ENCODE measurements at places on chromosomes 4 and X.

- DNase-seq: no peak
Observed at GRCh38 chr4:35565640-35566039, 678.7 kb downstream of the ARAP2 start.

- no peak for DNase-seq
Observed at GRCh38 chrX:13029887-13030771, 14.3 kb downstream of the FAM9C start.

GRCh38 chrX:112812741-112813140 lies 27.9 kb downstream of the AMOT start:
- no peak for DNase-seq

DNA sequence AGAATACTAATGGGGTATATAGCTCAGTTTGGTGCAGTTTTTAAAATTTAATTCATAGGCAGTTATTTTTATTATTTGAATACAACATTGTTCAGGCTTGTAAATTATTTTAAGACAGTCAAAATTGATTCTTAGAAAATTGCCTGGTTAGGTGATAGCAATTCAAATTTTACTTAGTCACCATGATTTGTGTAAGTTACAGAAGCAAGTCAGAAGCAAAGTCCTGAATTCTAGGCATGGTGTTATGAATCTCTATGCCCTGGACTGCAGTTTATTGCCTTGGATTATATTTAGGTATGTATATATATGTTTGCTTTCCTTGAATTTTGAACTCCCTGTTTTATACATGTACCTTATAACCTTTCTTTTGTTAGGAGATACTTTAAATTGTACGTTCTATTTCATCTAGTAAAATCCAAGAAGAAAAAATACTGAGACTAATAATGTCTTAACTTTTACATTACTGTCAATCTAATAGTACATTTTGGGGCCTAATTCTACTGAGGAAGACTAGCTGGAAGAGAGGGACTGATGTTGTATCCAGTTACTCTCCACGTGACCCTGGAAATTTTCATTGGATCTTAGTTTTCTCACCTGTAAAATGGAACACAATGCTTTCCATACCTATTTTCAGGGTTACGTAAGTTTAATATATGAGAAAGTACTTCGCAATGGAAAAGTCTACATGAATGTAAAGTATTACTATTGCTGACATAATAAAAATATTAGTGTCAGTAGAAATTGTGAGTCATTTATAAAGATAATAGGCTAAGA lies 25.1 kb downstream of the RAPGEF2 start:
- no peak for DNase-seq

GRCh38 chr4:79516114-79516513 lies 108.1 kb upstream of the GK2 start:
- no peak for DNase-seq

DNA sequence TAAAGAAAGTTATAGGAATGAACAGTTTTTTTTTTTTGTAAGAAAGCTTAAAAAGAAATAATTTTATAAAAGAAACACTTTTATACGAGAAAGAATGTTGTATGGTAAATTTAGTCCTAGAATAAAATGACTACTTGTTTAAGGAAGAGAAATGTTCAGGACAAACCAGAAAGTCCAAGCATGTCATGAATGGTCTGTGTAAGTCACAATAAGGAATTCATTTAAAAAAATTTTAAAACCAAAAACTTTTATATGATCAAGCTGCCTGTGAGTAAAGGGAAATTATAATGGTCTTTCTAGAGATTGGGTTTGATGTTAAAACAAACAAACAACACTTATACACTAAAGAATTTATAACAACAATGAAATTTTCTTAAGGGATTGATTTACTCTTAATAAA lies 858.9 kb upstream of the PCDH7 start:
- no peak for DNase-seq

DNA sequence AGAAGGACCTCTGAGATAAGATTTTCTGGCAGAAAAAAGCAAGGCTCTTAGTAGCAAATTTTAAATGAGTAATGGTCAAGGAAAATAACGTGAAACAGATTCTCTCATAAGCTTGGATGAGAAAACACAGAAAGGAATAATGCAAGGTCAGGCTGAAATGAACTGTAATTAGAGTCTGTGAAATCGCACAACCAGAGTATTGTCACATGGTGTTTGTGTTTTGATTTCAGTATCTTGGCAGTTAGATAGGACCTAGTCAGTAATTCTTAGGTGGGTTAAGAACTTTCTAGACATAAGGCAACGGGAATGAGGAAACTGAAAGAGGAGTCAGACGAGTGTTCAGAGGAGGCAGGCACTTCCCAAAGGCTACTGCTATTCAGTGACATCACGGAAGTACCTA lies 34.6 kb downstream of the LIMCH1 start:
- DNase-seq: no peak

- no peak for DNase-seq
Observed at GRCh38 chr4:39235696-39236095, 53.4 kb downstream of the WDR19 start.

DNA sequence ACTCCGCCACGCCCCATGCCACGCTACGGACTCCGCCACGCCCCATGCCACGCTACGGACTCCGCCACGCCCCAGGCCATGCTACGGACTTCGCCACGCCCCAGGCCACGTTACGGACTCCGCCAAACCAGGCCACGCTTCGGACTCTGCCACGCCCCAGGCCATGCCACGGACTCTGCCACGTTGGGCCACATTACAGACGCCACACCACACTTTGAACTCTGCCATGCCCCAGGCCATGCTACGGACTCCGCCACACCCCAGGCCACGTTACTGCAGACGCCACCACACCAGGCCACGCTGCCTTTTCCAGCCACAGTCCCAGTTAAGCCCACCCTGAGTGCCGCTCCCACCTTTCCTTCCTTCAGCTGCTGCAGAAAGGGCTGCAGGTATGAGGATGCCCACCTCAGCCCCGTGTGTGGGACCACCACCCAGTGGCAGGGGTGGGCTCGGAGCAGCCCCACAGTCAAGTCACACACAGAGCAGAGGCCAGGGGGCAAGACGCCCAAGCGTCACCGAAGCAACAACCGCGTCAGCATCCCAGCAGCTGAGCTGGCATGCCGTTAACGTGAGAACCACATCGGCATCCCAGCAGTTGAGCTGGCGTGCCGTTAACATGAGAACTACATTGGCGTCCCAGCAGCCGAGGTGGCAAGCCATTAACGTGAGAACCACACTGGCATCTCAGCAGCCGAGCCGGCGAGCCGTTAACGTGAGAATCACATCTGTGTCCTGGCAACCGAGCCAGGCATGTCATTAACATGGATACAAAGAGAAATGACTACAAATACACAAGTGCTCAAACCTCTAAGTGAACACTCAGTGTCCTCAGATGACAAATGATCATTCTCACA lies 26.4 kb downstream of the GAK start:
- no peak for DNase-seq

DNA sequence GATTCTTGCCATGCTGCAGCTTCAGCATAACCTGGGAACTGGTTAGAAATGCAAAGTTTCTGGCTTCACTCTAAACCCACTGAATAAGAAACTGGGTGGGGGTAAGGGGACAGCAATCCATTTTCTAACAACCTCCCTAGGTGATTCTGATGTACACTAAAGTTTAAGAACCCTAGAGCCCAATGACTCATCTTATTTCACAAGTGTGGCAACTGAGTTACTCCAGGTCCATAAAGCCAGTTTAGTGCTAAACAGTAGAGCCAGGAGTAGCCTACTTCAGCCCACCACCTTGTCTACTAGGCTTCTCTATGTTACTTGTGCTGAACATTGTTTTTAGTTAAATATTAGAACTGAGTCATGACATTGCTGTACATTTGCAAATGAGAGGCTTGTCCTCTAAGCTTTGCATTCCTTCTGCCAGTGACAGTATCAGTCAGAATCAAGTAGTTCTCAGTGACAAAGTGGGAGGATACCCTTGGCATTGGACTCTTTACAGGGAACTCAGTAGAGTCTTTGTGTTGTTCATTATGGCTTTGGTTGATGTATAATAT lies 518.0 kb downstream of the RPA4 start:
- DNase-seq: no peak

GRCh38 chrX:283115-283845 lies 2.1 kb downstream of the PLCXD1 start:
- no peak for DNase-seq

DNA sequence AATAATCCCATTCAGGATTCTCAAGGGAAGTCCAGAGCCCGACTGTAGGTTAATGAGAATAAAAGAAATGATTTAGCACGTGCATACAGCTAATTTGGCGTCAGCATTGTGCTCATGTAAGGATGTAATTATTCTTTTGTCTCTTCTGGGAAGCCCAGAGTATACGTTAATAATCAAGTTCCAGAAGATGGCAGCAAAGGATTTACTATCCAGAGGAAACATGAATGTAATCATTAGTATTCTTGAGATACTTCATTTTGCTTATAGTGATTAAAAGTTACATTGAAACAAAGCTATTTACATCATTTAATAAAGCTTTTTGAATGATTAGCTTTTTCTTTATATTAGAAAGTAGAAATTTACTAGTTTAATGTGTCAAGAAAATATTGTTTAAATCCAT lies 27.1 kb upstream of the MAP9 start:
- peak; percentile 34 for DNase-seq

- no peak for DNase-seq
Observed at GRCh38 chr4:69532125-69532524, 36.4 kb upstream of the UGT2B4 start.

DNA sequence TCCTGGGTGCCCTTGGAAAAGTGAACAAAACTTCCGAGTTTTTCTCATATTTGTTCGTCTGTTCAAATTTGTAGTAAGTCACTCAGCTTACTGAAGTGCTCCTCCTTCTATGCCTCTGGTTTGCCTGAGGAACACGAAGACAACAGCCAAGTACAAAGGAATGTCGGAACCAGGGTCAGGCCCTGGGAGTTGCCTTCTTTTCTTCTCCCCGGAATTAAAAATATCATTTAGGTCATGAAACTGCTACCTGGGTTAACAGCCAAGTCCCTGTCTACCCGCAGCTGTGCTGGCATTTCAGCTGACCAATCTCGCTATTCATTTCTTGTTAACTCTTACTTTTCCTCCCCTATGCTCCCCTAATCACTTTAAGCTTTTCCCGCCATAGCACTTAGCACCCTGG lies 137.6 kb upstream of the TEX13D start:
- no peak for DNase-seq
